ENCODE measurements at places on chromosomes 13 and 19.

DNA sequence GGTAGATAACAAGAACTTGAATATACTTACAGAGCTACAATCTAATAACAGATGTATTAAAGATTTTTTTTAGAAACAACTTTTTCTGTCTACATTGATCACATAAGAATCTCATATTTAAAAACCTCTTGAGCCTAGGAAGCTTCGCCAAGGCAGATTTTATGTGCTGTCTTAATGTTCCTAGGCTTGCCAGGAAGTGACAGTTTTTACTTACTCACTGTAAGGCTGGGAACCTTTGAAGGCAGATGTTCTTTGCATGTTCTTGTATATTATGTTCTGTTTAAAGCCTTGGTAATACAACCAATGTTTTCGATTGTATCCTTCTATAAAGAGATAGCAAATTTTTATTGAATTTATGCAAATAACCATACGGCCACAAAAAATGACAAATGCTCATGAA lies 492.7 kb downstream of the GPC5 start:
- DNase-seq = no peak

GRCh38 chr19:30596813-30597399 lies 224.7 kb downstream of the ZNF536 start:
- no peak for DNase-seq

- DNase-seq = no peak
These were observed 28.2 kb downstream of the ELL start for GRCh38 chr19:18493440-18494266.

DNA sequence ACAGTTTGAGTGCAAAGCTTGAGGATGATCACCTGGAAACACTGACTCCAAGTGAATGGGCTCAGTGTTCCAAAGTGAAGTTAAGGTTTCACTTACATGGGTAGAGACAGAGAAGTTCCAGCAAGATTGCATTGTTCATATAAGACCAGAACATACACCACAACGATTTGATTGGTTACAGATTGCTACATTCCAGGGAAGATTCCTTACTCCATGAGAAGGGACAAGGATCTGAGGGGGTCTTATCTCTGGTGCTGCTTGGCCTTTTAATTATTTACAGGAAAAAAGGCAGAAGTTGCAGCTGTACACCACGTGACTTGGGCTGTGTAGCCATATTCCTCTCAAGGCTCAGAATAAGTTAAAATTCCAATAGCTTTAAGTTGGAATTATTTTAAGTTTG lies 12.3 kb downstream of the WDFY2 start:
- no peak for DNase-seq

GRCh38 chr19:51398096-51398704 lies 7.8 kb upstream of the C19orf84 start:
- DNase-seq = no peak

DNA sequence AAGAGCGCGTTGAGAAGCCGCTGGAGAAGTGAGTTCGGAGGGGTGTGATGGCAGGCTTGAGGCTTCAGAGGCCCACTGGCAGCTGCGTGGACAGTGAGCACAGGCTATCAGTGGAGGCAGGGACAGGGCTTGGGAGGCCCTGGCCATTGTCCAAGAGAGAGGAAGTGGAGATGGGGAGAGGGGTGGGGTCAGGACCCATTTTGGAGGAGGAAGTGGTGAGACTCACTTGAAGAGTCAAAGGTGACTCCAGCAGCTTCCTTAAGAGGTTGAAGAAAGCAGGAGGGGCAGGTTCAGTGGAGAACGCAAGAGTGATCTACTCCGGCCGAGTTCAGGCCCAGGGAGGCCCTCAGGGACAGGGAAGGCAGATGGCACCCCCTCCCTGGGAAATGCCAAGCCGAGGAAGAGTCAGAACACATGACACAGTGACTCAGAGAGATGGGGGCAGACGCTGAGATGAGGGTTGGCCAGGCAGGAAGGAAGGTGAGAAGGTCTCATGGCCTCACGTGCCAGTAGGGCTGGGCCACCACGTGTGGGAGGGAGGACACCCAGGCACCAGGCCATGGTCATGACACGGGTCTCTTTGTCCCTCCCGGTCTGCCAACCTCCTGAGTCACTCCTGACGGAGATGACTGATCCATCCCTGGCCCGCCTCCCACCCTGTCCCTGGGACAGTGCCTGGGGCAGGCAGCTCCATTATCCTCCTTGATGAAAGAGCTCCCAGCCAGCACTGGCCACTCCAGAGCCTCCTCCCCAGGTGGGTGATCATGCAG lies 10.1 kb upstream of the CD22 start:
- peak; percentile 13 for DNase-seq

DNA sequence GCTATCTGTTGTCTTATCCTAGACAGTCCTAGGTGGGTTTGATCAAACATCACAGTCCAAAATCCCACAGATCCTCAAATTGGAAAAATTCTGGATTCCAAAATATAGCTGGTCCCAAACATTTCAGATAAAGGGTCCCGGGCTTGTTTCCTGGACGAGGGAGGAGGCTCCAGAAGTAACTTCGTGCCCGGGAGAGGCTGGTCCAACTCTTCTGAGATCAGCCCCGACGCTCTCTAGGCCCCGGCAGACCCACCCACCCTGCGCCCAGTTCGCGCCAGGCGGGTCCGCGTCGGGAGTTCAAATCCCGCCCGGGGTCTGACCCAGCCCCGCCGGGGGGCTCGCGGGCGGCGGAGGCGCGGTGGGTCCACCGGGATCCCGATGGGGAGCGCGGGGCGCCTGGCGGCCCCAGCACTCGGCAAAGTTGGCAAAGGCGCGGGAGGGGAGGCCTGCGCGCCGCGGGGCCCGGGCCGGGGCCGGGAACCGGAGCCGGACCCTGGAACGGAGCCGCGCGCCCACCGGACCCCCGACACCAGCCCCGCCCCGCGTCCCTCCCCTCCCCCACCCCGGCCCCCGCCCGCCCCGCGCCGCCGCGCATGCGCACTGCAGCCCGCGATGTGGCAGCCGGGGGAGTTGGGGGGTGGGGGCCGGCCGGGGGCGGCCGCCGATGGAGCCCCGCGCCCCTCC lies 513 bp downstream of the MIER2 start:
- DNase-seq = no peak

DNA sequence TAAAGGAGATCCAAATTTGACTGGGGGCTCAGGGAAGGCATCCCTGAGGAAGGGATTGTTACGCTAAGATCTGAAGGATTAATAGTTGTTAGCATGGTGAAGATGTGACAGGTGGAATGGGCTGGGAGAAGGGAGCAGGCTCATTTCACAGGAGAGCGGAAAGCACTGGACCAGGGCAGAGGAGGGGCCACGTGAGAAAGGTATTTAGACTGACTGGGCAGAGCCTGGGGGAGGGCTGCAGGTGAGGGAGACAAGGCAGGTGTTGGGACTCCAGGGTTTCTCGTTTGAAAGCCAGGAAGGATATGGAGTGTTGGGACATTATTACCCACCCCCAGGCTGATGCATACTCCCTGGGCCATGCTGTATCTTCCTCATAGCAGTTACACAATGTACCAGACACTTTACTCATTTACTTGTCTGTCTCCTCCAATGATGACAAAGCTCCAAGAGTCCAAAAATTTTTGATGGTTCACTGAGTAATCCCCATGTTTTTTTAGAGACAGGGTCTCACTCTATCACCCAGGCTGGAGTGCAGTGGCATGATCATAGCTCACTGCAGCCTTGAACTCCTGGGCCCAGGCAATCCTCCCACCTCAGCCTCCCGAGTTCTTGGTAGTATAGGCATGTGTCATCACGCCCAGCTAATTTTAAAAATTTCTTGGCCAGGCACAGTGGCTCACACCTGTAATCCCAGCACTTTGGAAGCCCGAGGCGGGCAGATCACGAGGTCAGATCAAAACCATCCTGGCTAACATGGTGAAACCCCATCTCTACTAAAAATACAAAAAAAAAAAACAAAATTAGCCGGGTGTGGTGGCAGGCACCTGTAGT lies 2.3 kb downstream of the TRAPPC6A start:
- DNase-seq = no peak

GRCh38 chr19:4379383-4380253 lies 20.7 kb downstream of the SH3GL1 start:
- DNase-seq = no peak

GRCh38 chr19:1261538-1261797 lies 7.7 kb upstream of the CIRBP start:
- DNase-seq = no peak

- no peak for DNase-seq
These were observed 38.2 kb downstream of the TNFSF11 start for GRCh38 chr13:42612021-42612765.

DNA sequence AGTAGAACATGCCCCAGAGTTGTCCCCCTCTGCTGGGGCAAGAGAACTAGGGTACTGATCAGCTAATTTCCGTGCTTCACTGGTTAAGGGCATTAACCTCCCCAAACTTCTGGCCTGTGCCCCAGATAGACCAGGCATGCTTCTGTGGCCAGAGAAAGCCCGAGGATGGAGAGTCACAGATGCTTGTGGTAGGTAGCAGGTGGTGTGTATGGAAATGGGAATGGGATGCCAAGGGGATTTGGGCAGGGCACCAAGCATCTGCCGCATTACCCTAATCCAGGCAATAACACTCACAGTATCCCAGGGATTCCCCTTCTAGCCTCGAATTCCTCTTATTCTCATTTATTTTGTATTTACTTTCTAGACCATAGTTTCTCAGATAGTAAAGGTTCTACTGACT lies 124.8 kb upstream of the KLF12 start:
- DNase-seq = no peak

- DNase-seq = peak; percentile 92
These were observed 3.5 kb downstream of the RASA3 start for GRCh38 chr13:114128624-114129522.

DNA sequence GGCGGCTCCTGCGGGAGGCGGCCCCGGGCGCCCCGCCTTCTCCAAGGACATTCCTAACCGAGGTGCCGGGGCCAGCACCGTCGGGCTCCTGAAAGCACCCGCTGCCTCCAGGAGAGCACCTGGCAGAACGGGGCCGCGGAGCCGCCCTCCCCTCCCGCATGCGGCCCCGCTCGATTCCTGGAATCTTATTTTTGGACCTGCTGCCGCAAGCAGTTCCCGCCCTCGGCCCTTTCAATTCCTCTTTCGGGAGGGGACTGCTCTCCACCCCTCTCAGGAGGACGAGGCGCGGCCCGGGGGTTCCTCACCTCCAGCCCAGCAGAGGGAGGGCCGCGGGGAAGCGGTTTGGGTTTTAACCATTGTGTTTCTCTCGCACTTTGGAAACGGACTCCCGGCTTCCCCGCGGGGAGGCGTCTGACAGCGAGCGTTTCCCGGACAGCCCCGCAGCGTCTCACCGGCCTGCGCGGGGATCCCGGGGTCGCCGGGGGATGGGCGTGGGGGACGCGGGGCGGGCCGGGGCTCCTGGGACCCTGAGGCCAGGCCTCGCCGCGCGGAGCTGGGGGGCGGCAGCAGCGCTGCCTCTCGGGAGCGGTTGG lies 849 bp downstream of the GAS6 start:
- DNase-seq = peak; percentile 67

DNA sequence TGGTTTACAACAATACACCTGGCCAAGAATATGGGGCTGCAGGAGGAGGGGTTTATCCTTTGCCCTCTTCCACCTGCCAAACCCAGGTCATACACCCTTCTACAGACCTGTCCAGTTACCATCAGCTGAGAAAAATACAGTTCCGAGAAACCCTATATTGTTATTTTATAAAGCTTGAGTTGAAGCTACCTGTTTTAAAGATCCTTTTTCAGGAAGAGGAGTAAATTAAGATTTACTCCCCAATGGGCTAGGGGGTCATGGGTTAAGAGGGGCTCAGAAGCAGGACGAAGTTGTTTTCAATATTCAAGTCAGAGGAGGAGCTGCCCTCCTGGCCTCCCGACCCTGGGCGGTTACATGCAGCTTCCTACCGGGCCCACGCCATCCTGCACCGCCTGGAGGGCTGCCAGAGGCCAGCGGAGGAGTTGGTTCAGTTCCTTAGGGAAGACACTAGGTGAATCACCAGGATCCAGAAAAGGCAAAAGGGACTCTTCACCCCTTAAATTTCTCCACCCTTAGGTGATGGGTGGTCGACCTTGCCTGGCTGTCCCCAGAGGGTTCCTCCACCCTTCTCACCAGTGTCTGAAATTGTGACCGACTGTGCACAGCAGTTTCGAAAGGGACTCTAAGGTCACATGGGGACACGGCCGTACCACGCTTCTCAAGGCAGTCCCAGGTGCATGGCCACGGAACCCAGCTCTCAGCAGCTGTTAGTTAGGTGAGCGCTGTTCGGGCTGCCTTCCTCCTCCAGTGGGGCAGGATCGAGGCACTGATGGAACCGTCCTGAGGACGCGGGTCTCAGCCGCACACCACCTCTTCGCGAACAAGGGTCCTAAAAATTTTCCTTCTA lies 1.2 kb downstream of the GJB2 start:
- no peak for DNase-seq

DNA sequence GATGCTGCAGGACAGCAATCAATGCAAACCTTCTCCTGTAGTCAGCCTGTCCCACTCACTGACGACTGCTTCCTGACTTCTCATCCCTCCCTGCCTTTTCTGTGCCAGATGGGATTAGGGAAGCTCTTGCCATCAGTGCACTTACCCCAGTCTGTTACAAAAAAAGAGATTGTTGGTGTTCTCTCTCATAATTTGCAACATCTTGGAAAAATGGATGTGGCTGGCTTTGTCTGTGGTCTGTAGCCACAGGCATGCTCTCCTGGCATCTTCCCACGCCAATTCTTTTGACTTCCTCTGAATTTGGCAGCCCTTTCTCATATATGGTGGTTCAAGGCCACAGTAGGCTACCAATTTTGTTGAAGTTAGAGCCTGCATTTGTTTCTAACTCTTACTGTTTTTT lies 11.6 kb upstream of the HTR2A start:
- DNase-seq = no peak

GRCh38 chr19:43594710-43595604 lies 977 bp downstream of the IRGQ start:
- DNase-seq = peak; percentile 61

DNA sequence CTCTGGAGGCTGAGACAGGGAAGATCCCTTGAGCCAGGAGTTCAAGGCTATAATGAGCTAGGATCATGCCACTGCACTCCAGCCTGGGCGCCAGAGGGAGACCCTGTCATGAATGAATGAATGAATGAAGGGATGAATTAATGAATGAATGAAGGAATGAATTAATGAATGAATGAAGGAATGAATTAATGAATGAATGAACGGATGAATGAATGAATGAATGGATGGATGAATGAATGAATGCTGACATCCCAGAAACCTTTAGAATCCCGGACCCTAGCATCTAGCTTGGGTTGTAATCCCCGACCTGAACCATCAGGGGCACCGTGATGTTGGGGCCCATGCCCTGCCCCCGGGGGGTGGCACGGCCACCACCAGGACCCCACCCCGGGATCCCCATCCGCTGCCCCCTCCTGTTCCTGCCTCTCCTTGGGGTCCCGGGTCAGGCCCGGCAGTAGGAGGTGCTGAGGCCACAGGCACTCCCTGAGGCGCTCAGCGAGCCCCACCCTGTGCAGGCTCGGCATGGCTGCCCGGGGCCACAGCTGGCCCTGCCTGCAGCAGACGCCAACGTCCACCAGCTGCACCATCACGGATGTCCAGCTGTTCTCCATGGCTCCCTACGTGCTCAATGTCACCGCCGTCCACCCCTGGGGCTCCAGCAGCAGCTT lies 3.4 kb downstream of the EBI3 start:
- DNase-seq = no peak
